Adipocyte (in vitro differentiated cells): ENCODE measurements at places on chromosomes 2 and 18.
A peak's percentile ranks its signal among the peaks of the same experiment; 100 is the strongest.

DNA sequence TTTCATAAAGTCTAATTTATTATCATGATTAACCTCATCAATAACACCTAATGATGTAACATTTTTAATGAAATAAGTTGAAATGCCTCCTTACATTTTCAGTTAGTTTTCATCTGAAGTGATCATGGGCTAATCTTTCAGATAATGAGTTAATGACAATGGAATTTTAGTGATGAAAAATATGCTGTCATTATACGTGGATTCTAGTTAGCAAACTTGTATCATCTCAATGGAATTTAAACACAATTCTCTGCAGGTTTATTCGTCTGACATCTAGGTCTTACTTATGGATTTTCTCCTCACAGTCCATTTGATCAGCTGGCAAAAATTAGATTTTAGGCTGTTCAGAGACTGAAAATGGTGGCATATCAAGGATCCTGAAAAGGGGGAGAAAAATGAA, 885.0 kb downstream of the SLC4A3 start:
- peak; percentile 17 for DNase-seq

DNA sequence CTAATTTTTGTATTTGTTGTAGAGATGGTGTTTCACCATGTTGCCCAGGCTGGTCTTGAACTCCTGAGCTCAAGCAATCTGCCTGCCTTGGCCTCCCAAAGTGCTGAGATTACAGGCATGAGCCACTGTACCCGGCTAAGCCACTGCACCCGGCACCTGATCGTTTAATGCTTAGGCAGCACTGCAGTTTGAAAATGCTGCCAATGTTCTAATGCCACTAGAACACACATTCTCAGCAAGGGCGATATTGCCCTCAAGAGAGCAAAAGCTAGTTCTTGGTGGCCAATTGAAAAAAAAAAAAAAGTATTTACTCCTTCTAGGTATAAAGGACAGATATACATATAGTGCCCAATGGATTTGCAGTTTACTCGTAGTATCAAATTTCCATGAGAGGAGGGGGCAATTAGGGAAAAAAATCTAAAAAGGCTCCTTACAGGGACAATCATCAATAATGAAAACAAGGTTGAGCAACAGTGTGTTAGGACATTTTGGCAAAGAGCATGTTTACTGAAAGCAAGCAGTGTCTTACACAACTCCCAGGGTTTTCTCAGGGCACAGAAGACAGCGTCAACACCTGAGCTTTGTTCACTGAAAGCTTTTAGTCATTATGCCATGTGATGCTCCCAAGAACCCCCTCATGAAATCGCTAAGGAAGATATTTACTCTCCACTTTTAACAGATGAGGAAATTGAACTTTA, 199.9 kb upstream of the PKDCC start:
- peak; percentile 62 for DNase-seq

DNA sequence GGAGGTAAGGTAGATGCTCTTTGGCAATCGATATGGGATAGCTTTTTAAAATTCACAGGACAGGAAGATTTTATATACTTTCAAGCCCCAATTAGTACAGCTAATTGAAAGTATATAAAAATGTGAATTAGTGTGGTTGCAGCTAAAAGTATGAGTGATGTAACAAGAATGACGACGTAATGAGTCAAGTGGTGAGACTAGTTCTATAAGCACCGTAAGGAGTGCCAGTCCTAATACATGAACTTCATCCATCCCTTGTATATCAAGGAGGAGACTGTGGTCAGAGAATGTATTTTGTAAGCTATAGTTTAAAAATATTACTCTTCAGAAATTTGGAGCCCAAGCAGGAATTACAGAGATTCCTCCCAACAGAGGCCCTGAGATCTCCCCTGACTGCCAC, 25.8 kb downstream of the DNAJC27 start:
- DNase-seq = no peak

GRCh38 chr2:121486191-121486790, 44.4 kb upstream of the RNU4ATAC start:
- no peak for DNase-seq

- no peak for DNase-seq
Observed at GRCh38 chr18:8661754-8662559, 43.4 kb upstream of the MTCL1 start.

DNA sequence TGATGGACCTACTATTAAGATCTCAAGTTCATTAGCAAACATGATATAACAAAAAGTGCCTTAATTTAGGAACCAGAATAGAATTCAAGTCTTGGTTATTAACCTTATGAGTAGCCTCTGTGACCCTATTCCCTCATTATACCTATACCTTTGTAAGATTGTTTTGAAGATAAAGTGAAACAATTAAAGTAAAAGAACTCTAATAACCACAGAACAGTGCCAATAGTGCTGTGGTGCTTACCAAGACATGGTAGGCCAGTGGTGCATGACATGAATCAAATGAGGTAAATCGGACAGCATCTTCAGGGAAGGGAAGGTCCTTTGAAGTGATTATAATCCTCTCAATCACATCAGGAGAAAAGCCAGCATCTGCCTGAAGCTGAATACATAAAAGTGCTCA, 36.4 kb downstream of the METTL4 start:
- DNase-seq = no peak

- no peak for DNase-seq
Observed at GRCh38 chr18:61988100-61988499, 95.3 kb upstream of the RNF152 start.

GRCh38 chr2:134099273-134099672, 154.6 kb upstream of the MGAT5 start:
- DNase-seq = no peak

DNA sequence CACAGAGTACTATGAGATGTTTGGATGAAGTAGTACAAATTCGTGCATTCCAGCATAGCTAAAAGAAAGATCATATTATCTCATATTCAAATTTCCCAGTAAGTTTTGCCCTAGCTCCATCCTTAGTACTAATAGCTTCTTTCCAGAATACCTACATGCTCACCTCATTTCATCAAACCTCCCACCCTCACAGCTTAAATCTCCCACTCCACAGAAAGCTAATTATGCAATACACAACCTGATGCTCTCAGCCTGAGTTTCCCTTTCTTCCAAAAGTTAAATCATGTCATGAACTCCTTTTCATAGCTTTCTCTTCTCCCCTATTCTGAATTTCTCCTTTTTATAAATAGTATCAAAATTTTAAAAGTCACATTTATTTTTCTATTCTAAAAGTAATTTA, 34.6 kb downstream of the DNAH6 start:
- no peak for DNase-seq

GRCh38 chr2:113230531-113230930, 48.2 kb downstream of the PAX8 start:
- DNase-seq = no peak

- DNase-seq = no peak
Observed at GRCh38 chr2:230893841-230894781, 29.4 kb downstream of the ITM2C start.

- peak; percentile 67 for DNase-seq
Observed at GRCh38 chr2:112482309-112483041, 519 bp downstream of the TTL start.

- DNase-seq = no peak
Observed at GRCh38 chr2:176583607-176584006, 314.4 kb downstream of the MTX2 start.

- no peak for DNase-seq
Observed at GRCh38 chr2:20423359-20423758, 23.5 kb upstream of the RHOB start.

- DNase-seq = no peak
Observed at GRCh38 chr2:221282386-221282785, 289.7 kb downstream of the EPHA4 start.

DNA sequence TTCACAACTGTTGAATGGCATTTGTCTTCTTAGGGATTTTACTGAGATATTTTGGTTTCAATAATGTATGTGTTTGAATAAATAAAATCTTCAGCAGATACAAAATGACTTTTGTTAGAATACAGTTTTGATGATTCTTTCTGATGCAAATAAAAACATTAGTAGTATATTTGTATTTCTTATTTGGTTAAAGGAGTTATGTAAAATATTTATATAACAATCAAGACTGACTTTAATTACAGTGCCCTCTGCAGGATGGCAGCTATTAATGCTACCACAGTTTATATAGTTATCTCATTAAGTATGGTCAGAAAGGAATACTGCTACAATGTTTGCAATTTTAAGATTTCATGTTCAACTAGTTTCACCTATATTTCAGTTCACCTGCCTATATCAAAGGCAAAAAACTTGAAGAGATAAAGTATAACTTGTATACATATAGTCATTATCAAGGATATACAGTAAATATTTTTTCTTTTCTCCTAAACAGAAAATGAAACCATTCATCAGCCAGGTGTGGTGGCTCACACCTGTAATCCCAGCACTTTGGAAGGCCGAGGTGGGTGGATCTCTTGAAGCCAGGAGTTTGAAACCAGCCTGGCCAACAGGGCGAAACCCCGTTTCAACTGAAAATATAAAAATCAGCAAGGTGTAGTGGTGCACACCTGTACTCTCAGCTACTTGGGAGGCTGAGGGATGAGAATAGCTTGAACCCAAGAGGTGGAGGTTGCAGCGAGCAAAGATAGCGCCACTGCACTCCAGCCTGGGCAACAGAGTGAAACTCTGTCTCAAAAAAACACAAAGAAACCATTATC, 19.8 kb downstream of the ARL5A start:
- DNase-seq = peak; percentile 65

DNA sequence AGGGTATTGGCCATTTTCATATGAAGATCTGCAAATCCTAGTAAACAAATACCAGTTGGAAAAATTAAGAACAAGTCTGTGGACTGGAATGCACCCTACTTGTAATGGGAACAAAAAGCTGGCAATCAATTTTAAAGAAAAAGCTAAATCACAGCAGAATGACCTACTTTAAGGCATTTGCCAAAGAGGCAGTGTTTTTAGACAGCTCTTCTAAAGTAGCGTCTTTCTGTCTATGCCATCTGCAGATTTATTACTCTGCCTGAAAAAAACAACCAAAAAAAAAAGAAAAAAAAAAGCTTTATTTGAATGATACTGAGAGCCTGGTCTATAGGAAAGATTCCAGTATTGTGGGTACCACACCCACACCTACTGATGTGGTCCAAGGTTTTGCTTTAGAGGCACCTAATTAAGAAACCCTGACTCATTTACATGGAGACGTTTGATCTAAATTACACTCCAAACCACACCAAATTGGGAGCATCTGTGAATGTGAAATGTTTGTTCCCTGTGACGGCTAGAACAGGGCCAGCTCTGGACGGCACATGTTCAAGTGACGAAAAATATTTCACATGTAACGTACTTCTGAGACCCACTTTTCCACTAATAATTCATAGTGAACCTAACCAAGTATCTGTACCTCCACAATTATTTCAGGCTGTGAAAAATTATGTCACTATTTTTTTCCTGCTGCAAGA, 597.1 kb downstream of the ARHGAP15 start:
- no peak for DNase-seq

GRCh38 chr18:22219568-22220355, 50.4 kb downstream of the GATA6 start:
- DNase-seq = no peak

- DNase-seq = no peak
Observed at GRCh38 chr2:219447242-219448098, 12.8 kb downstream of the SPEG start.

DNA sequence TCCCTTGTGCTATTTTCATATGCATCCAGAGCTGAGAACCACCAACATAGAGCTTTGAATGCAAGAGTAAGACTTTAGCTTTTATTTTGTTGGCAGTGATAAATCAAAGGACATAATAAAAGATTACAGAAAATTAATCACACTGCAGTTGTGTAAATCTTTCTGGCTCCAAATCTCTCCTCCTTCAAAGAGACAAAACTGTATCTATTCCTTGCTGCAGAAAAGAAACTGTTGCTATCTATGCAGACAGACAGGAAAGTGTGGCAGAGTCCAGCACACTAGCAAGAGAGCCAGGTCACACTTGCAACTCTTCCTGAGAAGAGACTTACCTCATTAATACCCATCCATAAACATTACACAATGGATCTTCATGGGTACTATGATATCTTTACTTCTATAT, 57.5 kb downstream of the DTNB start:
- no peak for DNase-seq

DNA sequence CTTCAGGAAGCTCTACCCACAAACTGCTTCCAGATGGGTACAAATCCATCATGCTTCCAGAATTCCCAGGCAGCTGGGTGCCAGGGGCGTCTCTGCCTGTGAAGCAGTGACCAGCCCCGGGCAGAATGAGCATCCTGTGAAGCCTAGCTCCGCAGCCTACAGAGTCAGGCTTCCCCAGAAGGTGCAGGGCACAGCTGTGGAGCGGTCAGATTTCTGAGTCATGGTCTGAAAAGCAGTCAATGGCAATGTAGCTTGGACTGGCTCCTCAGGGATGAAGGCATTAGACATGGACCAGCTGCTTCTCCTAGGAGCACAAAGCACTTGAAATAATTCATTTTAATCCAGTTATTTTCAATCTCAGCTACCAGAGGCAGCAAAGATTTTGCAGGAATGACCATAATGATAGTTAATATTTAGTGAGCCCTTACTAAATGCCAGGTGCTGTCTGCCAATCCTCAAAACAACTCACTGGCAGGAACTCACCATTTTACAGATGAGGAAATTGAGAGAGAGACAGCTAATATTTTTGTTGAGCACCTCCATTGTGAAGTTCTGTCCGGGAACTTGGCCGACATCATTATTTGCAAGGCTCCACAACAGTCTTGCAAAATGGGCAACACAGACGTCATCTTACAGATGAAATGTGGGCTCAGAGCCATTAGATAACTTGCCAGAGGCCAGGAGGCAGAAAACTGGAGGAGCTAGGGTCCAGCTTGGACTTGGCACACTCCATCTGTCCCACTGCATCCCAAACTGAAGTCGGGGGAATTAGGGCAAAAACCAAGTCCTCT, 31.7 kb downstream of the ACMSD start:
- DNase-seq = no peak
